ENCODE measurements at places on chromosomes 7 and 10. TPM values are rescaled to one million over a fixed set of nuclear protein-coding genes. Genes with fewer than 3 reads are reported as not detected.

Gene ZNF239
- total RNA-seq, result 0.51 TPM

Gene BUB3
- total RNA-seq, result 157 TPM

DNA sequence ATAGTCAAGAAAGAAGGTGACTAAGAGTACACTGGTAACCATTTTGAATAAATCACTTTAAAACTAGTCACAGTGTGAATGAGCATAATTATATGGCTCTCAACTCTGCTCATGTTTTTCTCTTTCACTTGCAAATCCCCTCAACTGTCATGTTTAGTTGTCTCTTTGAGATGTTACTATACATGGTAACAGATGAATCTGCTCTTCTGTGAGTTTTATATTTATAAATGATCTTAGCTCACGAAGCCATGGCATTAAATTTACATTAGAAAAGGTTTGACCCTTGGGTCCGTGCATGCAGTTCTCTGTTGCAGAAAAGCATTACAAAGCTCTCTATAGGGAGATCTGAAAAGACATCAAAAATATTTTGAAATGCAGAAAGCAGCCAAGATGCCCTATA, 33.0 kb upstream of the LRRTM3 start:
- DNase-seq, result no peak

DNA sequence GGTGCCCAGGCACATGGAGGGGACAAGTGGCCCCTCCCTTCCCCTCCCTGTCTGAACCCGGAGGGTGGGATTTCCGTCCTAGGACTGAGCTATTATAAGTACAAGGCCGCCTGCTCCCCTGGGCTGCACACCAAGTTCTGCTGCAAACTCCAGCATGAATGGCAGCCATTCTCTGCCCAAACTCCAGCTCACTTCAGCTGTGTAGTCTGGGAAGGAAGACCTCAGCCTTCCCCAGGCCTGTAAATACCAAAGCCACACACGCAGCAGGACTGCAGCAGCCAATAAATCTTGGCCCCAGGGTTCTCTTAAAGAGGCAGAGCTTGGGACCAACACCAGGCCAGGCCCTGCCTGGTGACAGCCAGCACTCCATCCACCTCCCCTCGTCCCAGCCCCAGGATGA, 291.3 kb upstream of the ZMIZ1 start:
- DNase-seq, result no peak

DNA sequence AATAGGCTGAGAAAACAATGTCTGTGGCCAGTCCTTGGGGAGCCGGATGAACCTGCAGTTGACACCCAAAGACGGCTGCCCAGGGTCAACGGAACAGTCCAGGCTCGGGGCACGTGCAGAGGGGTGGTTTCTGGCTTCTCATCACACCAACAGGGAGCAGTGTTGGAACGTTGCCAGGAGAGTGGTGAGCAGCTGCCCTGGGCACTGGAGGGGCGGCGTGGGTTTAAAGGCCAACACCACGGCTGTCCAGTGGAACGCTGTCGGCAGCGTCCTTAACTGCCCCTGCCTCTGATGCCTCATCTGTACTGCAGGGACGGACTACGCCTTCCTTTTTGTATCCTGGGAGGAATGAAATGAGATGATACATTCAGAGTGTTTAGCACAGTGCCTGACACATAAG, 19.8 kb downstream of the JCAD start:
- peak; percentile 76 for DNase-seq

Gene SLC26A5
- total RNA-seq, result 0.85 TPM

GRCh38 chr7:134954197-134955082, 31.9 kb upstream of the AGBL3 start:
- peak; percentile 61 for DNase-seq

All from dermis blood vessel endothelial cell (primary cell).